Activated T-helper 1 cell treated with anti-CD3 and anti-CD28 coated beads, Interleukin-2, amount 50 U/mL, for 16 hours (primary cell): ENCODE measurements at places on chromosomes 2 and 18.

GRCh38 chr2:146984014-146984413 lies 860.8 kb upstream of the ACVR2A start:
- DNase-seq, result no peak

- no peak for DNase-seq
Observed at GRCh38 chr2:2795438-2796091, 464.5 kb upstream of the MYT1L start.

- DNase-seq, result no peak
Observed at GRCh38 chr2:191800874-191801273, 46.0 kb downstream of the CAVIN2 start.

- DNase-seq, result peak; percentile 24
Observed at GRCh38 chr18:3652380-3653262, 202.6 kb downstream of the TGIF1 start.

DNA sequence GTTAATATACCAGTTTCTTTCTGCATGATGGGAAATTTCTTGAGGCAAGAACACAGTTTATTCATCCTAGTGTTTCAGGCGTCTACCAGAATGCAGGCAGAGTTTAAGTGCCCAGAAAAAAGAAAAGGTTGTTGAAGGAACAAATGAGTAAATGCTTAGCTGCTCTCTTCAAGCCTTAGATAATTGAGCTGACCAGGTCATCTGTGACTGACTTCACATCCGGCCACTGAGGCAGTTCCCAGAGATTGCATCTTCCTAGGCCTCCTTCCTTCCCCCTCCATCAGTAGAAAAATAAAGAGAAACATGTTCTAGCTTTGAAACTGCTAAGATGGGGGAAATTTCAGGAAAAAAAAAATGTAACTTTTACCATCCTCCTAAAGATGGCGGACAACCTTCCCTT lies 9.4 kb upstream of the TMEM163 start:
- no peak for DNase-seq

DNA sequence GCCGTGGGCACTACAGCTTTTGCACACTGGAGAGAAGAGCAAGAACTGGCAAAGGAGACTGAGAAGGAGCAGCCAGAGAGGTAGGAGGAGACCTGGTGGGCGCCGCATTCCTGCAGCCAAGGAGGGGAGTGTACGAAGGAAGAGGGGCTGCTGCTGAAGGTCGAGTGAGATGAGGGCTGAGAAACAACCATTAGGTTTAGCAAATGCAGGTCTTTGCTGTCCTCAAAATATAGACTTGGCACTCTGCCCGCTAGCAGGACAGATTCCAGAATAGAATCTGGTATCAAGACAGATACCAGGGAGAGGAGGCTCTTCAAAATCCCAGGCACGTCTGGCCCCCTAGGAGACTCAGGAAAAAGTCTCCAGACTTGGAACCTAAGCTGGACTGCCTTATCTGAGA lies 83.0 kb downstream of the TGOLN2 start:
- DNase-seq, result no peak

GRCh38 chr2:70919672-70920366 lies 15.9 kb upstream of the ATP6V1B1 start:
- peak; percentile 48 for DNase-seq

- DNase-seq, result no peak
Observed at GRCh38 chr2:188813857-188814256, 160.3 kb upstream of the COL3A1 start.

DNA sequence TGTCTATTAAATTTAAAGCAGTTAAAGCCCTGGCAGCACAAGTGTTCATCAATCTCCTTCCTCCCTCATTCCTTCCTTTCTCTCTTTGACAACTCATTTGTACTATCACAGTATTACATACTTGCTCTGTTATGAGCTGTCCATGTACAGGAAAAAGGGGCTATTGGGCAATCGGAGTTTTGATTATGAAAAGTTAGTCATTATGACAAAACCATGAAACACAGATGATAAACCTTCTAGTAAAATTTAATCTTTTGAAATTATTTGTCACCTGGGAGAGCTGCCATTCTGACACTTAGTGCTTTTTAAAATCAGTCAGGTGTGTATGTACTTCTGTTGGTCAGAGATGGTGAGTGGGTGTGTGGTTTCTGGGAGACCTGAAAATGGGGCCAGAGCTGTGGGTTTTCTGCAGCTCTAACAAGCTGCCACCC lies 39.4 kb downstream of the MAP4K4 start:
- DNase-seq, result no peak

DNA sequence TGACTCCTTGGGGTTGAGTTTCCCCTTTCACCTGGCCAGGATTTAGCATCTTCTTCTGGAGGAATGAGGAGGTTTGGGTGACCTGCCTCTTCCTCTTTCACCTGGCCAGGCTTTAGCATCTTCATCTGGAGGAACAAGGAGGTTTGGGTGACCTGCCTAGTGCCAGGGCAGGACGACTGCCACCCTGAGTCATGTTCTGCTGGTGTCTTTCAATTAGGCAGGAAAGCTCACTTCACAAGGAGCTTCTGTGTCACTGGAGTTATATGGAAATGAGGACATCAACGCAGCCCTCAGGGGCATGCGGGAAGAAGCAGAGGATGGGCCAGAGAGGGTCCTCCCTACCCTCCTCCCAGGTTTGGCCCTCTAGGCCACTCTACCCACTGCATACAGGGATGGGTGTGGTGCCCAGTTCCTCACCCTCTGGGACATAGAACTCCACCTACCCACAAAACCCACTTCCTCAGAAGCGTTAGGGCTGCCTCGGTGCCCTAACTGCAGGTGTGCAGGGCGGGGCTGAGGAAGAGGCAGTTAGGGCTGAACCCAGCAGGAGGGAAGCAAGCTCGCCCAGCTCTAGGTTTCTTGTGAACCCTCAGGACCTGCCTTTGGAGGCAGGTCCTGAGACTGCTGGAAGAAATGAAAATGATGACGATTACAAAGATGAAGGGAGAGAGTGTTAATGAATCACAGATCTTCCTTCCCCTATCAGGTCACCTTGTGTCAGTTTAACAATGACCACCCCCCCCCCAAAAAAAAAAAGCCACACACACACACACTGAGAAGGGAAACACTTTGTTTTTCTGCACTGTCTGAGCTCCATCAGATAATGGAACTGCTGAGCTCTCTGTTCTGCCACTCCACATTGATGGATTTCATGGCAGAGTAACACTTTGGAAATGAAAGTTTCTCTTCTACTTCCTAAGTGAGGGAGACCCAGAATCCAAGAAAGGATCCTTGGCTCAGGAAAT lies 71.0 kb downstream of the ARL4C start:
- peak; percentile 48 for DNase-seq

GRCh38 chr2:1521878-1522830 lies 108.9 kb downstream of the TPO start:
- no peak for DNase-seq
